SK-N-DZ (cell line): ENCODE measurements at places on chromosomes 7 and 10.

GRCh38 chr10:111233439-111233838 is 156.6 kb downstream of the ADRA2A start:
- DNase-seq = no peak

DNA sequence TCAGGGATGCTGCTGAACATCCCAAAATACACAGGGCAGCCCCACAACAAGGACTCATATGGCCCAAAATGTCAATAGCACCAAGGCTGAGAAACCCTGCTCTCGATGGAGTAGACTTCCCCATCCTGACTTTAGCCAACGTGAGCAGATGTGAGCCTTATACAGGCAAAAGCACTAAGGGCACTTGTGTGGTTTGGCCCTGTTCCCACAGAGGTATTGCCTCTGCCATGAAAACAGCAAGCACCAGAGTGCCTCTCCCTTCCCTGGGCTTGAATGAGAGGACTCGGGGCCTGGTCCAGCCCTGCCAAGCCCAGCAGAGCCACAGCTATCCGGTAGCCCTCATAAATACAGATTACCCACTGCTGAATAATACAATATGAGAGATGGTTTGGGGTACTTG is 47.5 kb downstream of the ACSM6 start:
- DNase-seq = no peak

DNA sequence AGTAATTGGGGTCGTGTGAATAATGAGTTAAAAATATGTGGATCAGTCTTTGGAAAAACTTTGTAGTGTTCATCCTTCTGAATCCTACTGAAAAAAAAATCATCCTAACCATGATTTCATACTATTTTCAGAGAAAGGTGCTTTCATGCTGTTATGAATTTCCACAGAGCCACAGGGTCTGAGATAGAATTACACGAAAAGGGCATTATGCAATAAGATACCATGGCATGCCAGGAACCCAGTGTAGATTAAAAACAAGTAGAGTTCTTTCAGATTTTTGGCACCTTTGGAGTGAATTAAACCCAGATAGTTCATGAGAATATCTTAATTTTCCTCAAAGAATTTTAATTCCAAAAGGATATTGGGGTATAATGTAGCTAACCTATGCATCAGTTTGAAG is 47.5 kb upstream of the AGMO start:
- no peak for DNase-seq

DNA sequence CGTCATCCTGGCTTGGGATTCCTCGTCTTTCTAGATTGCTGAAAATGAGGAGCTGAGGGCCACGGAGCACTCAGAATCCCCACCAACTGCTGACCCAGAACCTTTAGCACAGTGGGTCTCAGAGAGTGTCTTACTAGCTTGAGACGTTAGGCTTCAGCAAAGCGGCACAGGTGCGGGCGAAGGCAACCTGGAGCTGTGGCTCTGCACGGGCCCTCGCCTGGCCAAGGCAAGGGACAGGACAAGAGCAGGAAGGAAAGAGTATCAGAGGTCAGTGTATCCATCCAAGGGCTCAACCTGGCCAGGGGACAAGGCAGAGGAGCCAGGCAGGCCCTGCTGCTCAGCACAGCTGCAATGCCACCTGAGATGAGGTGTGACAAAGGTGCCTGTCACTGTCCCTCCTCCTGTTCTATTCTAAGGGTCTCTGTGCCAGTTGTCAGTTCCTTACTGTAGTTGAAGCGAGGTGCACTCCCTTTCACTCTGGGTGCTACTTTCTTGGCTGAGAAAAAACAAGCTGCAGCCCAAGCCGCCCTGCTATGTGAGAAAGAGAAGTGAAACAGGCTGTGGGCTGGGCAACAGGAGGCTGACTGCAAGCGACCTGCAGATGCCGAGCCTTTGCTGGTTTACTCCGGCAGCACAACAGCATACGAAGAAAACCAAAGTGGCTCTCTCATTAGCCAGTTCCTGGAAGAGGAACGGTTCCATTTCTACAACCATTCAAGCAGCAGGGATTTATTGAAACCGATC is 33.3 kb upstream of the KDM7A start:
- no peak for DNase-seq

DNA sequence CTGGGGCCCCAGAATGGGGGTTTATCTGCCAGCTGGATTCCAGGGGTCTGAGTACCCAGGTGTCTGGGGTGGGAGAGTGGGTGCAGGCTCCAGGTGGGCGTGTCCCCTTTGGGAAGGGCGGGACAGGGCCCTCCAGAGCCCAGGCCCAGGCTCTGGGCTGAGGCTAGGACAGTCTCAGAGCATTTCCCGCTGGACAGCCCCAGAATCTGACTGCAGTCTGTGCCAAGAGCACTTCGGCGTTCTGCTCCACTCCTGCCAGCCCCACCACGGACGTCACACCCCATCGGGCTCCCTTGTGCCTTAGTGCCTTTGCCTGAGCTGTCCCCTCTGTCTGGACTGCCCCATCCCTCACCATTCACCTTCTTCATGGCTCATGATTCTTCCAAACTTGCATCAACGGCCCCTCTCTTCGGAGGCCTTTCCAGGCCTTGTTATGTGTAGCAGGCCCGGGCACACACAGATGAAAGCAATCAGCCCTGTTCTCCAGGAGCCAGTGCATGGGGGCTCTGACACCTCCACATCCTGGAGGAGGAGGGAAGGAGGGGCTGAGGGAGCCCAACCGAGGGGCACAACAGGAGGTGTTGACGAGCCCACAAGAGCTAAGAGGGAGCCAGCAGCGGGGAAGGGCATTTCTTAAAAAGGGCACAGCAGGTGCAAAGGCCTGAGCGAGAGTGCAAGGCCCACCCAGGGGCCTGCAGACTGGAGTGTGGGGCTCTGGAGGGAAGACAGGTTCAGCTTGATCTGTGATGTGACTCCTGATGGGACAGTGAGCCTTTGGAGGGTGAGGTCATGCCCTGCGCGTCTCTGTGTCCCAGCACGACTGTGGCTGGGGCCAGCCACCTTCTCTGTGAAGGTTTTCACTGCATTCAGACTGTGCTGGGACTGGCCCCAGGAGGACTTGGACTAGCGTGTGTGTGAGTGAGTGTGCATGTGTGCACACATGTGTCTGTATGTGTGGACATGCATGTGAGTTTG is 41.7 kb downstream of the GTF2IRD1 start:
- DNase-seq = no peak

DNA sequence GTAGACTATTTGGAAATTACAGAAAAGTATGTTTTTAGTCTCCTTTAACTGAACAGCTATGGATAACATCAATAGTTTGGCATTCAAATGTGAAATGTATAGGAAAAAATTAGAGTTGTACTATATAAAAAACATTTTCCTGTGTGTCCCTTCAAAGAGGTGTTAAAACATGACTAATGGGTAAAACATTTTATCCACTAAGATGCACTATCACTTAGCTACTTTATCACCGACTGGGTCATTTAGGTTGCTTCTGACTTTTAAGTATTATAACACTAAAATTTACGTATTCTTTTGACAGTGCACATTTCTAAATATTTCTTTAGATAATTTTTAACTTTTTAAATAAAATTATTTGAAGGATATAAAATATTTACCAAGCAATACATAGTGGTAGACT is 77.6 kb downstream of the UBE2H start:
- no peak for DNase-seq

DNA sequence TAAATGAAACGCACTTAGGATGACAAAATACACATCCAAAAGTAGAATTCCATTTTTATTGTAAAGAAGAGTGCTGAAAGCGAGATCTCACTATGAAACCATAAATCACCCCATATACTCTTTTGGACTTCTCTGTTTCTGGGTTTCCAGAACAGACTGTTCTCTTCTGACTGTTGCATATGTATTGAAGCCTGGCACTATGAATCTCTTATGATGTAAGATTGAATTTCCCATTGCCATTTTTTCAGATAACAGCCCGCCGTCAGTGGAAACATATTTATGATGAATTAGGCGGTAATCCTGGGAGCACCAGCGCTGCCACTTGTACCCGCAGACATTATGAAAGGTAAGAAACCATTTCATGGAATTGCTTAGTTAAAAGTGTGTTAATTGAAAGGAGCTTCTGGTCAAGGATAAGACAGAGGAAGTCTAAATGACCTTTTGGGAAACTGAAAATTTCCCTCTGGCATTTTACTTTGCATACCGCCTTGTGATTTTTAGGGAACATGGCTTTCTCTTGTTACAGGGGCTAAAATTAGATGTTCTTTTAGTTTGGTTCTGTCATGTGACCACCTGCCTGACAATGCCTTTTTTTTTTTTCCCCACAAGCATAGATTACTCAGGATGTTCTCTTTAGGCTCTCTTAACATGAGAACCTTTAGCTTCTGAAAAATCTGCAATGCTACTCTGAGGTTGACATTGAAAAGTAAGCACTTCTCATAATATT is 168.1 kb downstream of the ARID5B start:
- DNase-seq = no peak

DNA sequence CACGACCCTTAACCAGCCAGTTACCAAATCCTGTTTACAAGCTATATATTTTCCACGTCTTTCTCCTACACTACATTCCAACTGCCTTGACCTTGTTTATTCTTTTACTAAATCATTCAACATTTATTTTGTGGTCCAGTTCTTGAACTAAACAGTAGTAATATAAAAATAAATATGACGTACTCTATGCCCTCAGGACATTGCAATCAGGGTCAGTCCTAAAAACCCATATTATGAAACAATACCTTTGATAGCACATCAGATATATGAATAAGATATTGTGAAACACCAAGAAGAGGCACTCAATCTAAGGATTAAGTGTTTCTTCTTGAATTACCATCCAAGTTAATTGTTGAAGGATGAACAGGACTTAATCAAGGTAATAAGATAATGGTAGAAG is 52.5 kb upstream of the WNT16 start:
- DNase-seq = no peak

GRCh38 chr10:70540089-70540788 is 61.7 kb downstream of the PALD1 start:
- no peak for DNase-seq

DNA sequence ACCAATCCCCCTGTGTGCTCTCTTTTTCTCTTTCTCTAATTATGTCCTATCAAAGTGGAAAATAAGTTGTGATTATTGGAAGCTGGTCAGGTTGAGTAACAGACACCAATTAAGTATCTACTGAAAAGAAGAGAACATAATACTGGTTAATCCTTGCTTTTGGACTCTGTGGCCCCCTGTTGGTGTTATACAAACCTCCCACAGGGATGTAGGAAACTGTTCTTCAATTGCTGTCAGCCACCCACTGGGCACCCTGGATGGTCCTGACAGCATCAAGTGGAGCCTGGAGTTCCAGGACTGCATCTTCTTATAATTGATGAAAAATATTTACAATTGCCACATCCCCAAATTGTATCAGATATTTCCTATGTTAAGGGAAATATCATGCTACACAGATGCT is 939.7 kb downstream of the KCNMA1 start:
- no peak for DNase-seq

GRCh38 chr10:69403066-69403465 is 13.7 kb downstream of the TACR2 start:
- DNase-seq = no peak

GRCh38 chr10:68280758-68281157 is 48.8 kb upstream of the ATOH7 start:
- no peak for DNase-seq

- DNase-seq = no peak
Measured at GRCh38 chr10:47095848-47096612, 184.8 kb downstream of the PTPN20 start.

DNA sequence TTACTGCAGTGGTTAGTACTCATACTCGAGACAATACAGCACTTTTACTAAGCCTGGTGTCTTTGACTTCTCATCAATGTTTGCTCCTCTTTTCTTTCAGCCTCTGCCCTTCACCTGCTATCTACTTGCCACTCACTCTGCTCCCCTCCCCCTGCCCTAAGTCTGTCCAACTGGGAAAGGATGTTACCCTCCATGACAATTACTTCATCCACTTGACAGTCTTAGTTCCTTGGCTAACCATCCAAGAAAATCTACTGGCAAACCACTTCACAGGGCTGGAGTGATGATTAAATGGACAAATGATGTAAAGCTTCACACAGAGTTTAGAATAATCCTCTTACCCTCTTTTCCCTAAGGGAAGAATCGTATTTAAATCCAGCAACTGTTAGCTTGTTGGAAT is 8.2 kb upstream of the DLD start:
- DNase-seq = no peak

DNA sequence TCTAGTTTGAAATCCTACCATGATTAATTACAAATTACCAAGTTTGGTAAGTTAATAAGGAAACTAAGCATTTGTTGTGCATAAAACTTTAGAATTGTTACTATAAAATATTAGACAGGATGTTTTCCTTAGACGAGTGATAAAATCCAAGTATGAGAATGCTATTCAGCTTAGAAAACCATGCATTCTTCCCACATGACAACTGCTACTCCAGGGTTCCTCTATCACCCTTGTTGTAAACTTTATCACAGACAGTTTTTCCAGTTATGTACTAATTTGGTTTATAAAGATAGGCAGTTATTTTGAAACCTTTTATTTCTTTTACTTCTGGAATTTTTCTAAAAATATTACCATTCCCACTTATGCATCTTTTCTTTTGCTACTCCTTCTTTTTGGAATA is 52.0 kb downstream of the SIRT1 start:
- DNase-seq = no peak

DNA sequence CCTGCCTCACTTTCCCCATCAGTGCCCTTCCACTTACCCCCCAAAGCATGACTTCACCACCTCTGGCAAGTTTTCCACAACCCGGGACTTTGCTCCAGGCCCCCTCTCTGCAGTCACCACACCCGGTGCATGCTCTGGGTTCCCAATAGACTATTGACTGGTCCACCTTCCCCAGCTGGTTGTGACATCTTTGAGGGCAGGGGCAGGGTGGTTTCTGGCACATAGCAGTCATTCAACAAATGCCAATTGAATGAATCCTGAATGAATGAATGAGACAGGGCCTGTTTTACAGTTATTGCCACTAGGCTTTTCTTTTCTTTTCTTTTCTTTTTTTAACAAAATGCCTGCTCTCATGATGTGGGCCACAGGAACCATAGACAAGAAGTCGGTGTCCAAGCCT is 28.8 kb upstream of the DOCK1 start:
- no peak for DNase-seq

DNA sequence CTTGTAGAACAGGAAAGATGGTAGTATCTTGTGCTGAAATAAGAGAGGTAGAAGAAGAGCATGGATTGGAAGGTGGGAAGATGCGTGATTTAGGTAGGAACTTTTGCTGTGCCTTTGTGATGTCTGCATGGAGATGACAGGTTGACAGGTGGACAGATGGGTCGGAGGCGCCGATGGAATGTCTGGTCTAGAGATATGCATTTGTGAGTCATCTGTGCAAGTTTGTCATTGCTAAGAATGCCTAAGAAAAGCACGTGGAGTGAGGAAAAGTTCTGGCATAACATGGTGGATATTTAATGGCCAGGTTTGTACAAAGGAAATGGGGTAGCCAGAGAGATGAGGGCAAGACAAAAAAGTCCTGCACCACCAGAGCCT is 76.0 kb upstream of the ARMC3 start:
- DNase-seq = no peak

- DNase-seq = no peak
Measured at GRCh38 chr10:36507715-36508114, 617.7 kb upstream of the ANKRD30A start.

- DNase-seq = no peak
Measured at GRCh38 chr7:117251687-117252086, 71.2 kb downstream of the WNT2 start.

- DNase-seq = no peak
Measured at GRCh38 chr7:75591467-75592255, 99.5 kb downstream of the SPDYE5 start.
